ENCODE measurements at places on chromosomes 2 and 18. TPM values are rescaled to one million over a fixed set of nuclear protein-coding genes. Genes with fewer than 3 reads are reported as not detected.

GRCh38 chr2:98479959-98480524 lies 35.4 kb downstream of the INPP4A start:
- DNase-seq, result peak; percentile 56
- peak overlapping the region; percentile 18 for H3K4me3 ChIP-seq
- no peaks in the 10 kb centered on the region for H3K27me3 ChIP-seq
- peaks cover 100% of the 10 kb centered on the region for H3K4me1 ChIP-seq

DNA sequence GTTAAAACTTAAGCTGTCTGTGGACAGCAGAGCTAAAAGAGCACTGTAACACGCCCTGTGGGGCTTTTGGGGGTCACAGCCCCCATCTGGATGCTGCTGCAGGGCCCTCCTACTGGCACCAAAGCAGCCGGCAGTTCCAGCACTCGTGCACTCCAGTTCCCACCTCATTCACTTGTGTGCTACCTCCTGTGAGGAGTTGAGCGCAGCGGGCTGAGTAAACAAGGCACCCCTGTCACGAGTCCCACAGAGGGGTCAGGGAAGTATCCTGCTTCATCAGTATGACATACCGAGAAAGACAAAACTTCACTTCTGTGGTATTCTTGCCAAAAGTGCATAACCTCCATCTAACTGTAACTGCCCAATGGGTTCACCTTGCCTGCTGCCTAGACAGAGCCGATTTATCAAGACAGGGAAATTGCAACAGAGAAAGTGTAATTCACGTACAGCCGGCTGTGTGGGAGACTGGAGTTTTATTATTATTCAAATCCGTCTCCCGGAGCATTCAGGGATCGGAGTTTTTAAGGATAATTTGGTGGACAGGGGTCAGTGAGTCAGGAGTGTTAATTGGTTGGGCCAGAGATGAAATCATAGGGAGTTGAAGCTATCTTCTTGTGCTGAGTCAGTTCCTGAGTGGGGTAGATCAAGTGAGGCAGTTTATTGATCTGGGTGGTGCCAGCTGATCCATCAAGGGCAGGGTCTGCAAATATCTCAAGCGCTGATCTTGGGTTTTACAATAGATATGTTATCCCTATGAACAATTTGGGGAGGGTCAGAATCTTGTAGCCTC lies 41.6 kb downstream of the TMEM17 start:
- DNase-seq, result no peak
- H3K4me3 ChIP-seq, result no peak overlapping the region
- no peaks in the 10 kb centered on the region for H3K36me3 ChIP-seq
- no peaks in the 10 kb centered on the region for H3K4me1 ChIP-seq

GRCh38 chr2:63675026-63675425 lies 86.3 kb downstream of the MDH1 start:
- DNase-seq, result no peak
- no peaks in the 10 kb centered on the region for H3K36me3 ChIP-seq
- H3K4me1 ChIP-seq, result peaks cover 7% of the 10 kb centered on the region
- H3K4me3 ChIP-seq, result no peak overlapping the region

- H3K27ac ChIP-seq, result no peak overlapping the region
- no peaks in the 10 kb centered on the region for H3K4me1 ChIP-seq
- H3K4me3 ChIP-seq, result no peak overlapping the region
- peaks cover 6% of the 10 kb centered on the region for H3K27me3 ChIP-seq
Measured at GRCh38 chr2:205975082-205975949, 110.7 kb downstream of the INO80D start.

DNA sequence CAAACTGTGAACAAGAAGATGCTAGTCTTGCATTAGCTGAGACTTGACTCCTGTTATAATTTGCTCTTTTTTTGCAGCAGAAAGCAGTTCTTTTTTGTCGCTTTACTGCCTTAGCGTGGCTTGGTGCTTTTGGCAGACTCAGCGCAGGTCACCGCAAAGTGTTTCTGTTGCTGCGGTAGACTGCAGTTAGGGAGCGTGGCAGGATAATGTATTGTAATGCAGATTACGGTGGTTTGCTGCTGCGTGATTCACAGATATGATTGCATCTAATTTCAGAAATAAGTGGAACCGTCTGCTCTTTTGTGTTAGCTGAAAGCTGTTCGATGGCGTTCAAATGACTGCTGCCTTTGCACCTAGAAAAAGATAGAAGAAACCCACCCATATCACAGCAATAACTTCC lies 131.6 kb upstream of the SATB2 start:
- H3K27ac ChIP-seq, result no peak overlapping the region
- no peaks in the 10 kb centered on the region for H3K4me1 ChIP-seq
- H3K4me3 ChIP-seq, result no peak overlapping the region

- no peaks in the 10 kb centered on the region for H3K4me1 ChIP-seq
- H3K27ac ChIP-seq, result no peak overlapping the region
- no peak overlapping the region for H3K4me3 ChIP-seq
- H3K27me3 ChIP-seq, result no peaks in the 10 kb centered on the region
- DNase-seq, result peak; percentile 50
Measured at GRCh38 chr2:216519154-216519762, 20.6 kb downstream of the RPL37A start.

GRCh38 chr2:7356909-7357584 lies 439.8 kb downstream of the RNF144A start:
- no peak overlapping the region for H3K4me3 ChIP-seq
- no peaks in the 10 kb centered on the region for H3K36me3 ChIP-seq
- no peaks in the 10 kb centered on the region for H3K4me1 ChIP-seq
- no peak overlapping the region for H3K27ac ChIP-seq
- H3K27me3 ChIP-seq, result peaks cover 4% of the 10 kb centered on the region

DNA sequence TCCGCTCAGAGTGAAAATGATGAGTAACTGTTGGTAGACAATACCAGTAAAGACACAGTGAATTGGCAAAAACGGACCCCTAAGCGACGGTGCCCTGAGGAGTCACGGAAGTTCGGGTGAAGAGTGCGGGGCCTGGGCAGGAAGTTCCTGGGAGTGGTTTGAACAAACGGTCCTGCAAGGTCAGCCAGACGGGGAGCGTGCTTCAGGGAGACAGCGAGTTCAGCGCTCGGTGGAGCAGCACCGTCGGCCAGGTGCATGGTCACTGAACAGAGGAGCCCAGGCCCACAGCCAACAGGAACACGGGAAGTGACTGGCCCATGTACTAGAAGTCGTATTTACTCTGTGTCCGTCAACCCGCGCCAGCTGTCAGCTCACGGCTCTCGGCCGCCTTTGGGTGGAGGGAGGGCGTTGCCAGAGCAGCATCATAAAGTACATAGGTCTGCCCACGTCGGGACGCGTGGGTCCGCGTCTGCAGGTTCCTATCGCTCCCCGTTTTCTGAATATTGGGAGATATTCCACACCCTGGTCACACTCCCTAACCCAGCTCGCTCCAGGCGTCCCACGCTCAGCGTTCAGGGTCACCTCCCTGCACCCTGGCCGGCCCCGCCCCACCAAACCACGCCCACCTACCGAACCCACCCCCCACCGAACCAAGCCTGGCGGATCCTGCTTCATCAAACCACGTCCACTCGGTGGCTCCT lies 75.6 kb upstream of the UXS1 start:
- peak overlapping the region; percentile 88 for H3K4me3 ChIP-seq
- H3K27me3 ChIP-seq, result peaks cover 11% of the 10 kb centered on the region
- H3K36me3 ChIP-seq, result no peaks in the 10 kb centered on the region
- peaks cover 15% of the 10 kb centered on the region for H3K4me1 ChIP-seq

DNA sequence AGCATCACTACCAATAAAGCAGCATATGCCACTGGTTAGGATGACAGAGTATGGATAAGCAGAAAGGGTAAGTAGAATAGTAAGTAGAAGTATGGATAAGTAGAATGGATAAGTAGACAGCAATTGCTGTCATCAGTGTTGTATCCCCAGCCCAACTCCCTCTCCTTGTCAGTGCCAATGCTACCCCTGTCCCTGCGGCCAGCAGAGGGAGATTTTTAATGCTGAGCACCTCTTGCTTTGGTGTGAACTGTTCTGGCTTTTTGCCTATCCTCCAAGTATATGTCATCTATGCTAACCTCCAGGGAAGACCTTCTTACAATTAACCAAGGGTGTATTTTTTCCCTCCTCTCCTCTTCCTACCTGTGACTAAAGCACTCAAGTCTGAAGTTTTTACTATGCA lies 136.7 kb upstream of the SPHKAP start:
- H3K4me3 ChIP-seq, result no peak overlapping the region
- H3K36me3 ChIP-seq, result no peaks in the 10 kb centered on the region
- no peak overlapping the region for H3K27ac ChIP-seq
- no peak for DNase-seq
- no peaks in the 10 kb centered on the region for H3K4me1 ChIP-seq
- H3K27me3 ChIP-seq, result no peaks in the 10 kb centered on the region

DNA sequence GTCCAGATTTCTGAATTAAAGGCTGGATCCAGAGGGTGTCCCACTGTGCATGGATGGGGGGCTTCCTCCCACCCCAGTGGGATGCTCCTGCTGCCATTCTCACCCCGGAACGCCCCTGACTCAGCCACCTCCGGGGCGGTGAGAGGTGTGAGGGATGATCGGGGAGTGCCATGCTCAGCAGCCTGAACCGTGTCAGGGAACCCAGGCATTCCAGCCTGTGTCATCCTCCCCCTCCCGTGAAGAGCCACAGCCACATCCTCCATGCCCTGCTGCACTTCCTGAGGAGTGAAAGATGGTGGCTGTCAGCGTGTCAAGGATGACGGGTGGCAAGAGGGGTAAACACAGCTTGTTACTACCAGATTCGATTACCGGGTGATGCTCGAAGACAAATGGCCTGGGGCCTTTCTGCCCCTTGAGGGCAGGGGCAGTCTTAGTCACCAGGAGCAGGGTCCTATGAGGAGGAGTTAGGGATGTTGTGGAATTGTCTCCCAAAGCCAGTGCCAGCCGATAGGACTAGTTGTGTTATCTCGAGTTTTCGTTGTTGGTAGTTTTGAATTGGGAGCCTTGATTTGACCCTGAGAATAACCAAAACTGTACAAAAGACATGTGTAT lies 80.8 kb downstream of the TCF7L1 start:
- peaks cover 41% of the 10 kb centered on the region for H3K27me3 ChIP-seq
- H3K4me3 ChIP-seq, result no peak overlapping the region
- no peak overlapping the region for H3K27ac ChIP-seq
- DNase-seq, result no peak

DNA sequence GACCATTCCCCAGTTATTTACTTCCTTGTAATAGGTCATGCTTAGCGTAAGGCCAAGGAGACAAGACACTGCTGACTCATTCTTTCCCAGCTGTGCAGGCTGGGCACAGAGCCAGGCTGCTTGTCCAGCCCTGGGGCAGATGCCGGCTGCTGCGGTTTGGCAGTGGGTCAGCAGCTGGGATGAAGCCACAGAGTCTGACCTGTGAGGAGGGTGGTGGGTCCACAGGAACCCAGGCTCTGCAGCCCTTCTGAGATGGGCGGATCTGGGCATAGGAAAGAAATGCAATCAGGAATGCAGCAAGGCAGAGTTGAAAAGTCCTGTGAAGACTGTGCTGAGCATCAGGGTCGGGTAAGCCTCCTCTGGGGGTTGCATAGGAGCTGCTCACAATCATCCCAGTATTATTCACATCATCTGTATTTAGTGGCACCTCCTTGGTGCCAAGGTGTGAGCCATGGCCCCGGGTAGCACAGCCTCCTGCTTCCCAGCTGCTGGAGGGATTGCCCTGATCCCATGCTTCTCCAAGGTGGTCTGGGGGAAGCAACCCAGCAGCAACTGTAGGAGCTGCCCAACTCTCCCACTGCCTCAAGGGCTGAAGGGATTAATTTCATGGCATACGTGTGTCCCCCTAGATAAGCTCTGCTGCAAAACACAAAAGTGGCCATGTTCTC lies 139.0 kb downstream of the DDX1 start:
- H3K36me3 ChIP-seq, result no peaks in the 10 kb centered on the region
- H3K4me1 ChIP-seq, result no peaks in the 10 kb centered on the region

GRCh38 chr2:203840655-203841205 lies 26.8 kb upstream of the CTLA4 start:
- peaks cover 2% of the 10 kb centered on the region for H3K27me3 ChIP-seq
- H3K36me3 ChIP-seq, result peaks cover 7% of the 10 kb centered on the region
- peaks cover 32% of the 10 kb centered on the region for H3K4me1 ChIP-seq
- no peak for DNase-seq
- no peak overlapping the region for H3K4me3 ChIP-seq

- DNase-seq, result no peak
- H3K27ac ChIP-seq, result peak overlapping the region; percentile 80
- H3K36me3 ChIP-seq, result peaks cover 26% of the 10 kb centered on the region
- H3K4me1 ChIP-seq, result peaks cover 55% of the 10 kb centered on the region
Measured at GRCh38 chr2:144213797-144214196, 306.1 kb downstream of the ZEB2 start.

DNA sequence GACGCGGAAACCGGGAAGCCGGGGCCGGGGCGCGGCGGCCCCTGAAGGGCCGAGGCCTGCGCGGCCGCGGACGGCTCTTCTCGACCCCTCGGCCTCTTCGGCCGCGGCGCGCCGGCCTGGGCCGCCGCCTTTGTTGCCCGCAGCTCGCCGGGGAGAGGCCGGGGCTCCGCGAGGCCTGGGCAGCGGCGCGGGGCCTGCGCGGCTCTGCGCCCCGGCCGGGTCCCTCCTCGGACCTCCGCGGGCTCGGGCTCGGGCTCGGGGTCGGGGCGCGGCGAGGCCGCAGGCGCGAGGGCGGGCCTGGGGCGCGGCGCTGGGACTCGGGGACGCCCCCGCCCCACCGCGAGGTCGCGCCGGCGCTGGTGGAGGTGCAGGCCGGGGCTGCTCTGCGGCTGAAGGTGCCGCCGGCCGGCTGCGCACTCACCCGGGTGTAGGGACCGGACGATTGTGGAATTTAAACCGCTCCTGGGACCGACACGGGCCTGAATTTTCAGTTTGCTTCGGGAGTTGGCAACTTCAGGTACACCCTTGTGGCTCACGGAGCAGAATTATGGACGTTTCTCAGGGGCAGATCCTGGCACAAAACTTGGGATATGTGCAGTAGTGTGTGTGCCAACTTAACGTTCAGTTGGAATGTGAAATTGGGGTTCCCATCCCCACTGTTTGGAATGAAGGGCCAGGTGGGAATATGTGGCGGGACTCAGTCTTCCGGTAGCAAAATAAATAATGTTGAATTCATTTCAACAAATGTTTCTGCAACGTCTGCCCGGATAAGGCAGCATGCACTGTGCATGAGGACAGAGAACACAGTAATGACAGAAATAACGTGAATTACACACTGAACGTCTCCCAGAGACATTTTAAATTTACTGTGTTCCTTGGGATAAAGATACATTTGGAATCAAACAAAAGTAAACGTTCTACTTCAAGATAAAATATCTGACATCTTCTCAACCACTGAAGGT lies 787 bp downstream of the SOCS6 start:
- peak overlapping the region; percentile 78 for H3K4me3 ChIP-seq
- DNase-seq, result no peak
- no peak overlapping the region for H3K27ac ChIP-seq
- peaks cover 8% of the 10 kb centered on the region for H3K4me1 ChIP-seq
- peaks cover 41% of the 10 kb centered on the region for H3K27me3 ChIP-seq
- H3K36me3 ChIP-seq, result peaks cover 5% of the 10 kb centered on the region

GRCh38 chr2:190382851-190383250 lies 25.3 kb upstream of the MFSD6 start:
- peak; percentile 30 for DNase-seq
- H3K4me3 ChIP-seq, result no peak overlapping the region
- H3K27me3 ChIP-seq, result no peaks in the 10 kb centered on the region
- H3K27ac ChIP-seq, result no peak overlapping the region

Gene LONRF2
- 0.10 TPM for total RNA-seq

Gene FANCL
- 15.5 TPM for total RNA-seq

Gene KDM3A
- total RNA-seq, result 91.8 TPM

Gene PCARE
- not detected for total RNA-seq

Gene RAPGEF4
- total RNA-seq, result 0.23 TPM

Gene IL36RN
- total RNA-seq, result not detected

Gene DPYSL5
- not detected for total RNA-seq
